ENCODE measurements at places on chromosomes 6 and 20.
A peak's percentile ranks its signal among the peaks of the same experiment; 100 is the strongest.

DNA sequence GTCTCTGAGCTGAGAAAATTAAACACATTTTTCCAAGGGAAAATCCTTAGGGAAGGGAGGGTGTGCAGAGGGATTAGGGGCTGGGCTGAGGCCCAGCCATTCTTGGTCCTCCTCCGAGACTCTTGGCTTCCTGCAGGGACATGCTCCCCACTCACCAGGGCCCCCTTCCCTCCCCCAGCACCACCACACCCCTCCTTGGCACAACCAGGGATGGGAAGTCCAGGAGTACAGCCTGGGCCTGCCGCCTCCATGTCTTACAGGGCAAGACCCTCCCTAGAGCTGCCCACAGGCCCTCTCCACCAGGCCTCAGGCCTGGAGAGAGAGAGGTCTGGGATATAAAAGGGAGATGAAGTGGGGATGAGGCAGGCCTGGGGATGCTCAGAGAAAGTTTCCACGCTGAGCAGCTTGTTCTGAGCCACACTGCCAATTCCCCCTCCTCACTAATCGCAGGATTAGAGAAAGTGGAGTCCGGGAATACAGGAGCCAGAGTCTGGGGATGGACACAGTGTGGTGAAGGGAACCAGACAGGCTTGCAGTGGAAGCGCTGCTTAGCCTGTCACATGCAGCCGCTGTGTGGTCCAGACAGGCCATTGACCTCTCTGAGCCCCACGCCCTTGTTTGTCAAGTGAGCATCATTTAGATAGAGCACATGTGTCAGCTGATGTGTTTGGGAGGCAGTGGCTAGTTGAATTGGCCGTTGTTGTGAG is 105.5 kb downstream of the MRPL14 start:
- DNase-seq, result peak; percentile 67

DNA sequence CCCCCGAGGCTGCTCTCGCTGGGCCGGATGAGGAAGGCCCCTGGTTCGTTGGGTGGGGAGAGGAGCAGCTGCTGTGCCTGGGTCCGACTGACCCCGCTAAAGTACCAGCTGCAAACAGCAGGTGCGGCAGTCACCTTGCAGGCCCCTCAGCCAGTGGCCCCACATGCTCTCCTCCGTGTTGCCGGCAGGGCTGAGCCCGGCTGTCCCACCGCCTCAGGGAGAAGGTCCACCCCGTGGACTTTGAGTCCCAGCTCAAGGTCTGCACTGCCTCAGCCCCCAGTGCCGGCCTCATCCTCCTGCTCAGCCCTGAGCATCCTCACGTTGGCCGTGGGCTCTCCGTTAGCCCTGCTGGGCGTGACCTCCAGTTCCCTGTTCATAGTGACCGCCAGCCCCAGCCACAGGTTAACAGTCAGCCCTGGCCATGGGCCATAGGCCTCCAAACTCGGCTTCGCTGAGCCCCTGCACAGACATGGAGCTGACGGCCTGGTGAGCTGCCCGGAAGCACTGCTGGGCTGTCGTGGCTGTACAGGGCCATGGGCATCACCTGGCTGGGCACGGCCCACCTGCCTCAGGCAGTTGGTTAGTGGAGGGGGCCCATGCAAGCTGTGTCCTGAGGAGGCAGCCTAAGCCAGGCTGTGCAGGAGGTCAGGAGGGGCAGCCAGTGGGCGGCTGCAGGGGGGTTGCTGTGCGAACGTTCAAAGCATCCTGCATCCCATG is 3.1 kb downstream of the SRMS start:
- no peak for DNase-seq

DNA sequence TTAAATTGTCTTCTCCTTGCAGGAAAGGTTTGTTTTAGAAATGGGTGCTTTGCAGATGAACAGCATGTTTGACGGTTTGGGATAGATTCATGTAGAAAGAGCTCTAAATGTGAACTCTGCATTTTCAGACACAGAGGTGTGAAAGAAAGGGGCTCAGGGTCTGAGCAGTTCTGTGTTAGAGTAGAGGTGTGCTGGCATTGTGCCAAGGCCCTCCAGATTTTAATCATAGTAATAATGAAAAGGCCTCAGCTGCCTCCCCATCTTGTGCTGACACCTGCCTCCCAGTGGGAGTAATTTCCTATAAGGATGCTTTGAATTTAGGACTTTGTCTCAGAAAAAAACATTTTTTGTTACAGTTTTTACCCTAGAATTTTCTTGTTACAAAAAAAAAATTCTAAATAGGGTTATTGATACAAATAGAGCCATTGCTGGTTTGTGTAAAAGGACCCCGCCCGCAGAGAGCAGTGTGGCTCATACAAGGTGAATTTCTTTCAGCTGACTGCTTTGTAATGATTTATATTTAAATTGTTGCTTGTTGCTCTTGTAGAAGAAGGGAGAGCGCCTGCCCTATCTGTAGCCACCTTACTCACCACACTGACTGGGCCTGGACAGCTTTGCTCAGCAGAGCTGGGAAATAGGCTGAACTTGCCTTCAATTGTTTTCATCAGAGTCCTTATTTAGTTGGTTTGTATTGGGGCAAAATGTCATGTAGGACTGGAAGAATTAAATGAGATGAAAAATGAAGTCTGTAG is 294.5 kb downstream of the ZFAND3 start:
- no peak for DNase-seq

DNA sequence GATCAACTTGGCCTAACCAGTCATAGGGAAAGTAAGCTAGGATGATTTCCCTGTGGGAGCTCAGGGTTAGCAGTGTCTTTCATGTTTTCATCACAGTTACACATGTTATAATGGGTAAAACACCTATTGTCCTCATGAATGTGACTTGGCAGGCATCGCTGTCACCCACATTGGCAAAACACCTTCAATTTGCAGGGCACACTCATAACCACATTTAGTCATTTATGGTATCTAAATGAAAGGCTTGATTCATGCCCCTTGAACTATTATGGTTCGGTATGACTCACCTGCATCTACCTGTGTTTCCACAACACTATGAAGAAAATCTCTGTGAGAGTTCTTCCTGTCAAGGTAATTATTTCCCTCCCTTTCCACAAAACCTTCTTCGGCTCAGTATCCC is 49.2 kb downstream of the FRK start:
- no peak for DNase-seq

DNA sequence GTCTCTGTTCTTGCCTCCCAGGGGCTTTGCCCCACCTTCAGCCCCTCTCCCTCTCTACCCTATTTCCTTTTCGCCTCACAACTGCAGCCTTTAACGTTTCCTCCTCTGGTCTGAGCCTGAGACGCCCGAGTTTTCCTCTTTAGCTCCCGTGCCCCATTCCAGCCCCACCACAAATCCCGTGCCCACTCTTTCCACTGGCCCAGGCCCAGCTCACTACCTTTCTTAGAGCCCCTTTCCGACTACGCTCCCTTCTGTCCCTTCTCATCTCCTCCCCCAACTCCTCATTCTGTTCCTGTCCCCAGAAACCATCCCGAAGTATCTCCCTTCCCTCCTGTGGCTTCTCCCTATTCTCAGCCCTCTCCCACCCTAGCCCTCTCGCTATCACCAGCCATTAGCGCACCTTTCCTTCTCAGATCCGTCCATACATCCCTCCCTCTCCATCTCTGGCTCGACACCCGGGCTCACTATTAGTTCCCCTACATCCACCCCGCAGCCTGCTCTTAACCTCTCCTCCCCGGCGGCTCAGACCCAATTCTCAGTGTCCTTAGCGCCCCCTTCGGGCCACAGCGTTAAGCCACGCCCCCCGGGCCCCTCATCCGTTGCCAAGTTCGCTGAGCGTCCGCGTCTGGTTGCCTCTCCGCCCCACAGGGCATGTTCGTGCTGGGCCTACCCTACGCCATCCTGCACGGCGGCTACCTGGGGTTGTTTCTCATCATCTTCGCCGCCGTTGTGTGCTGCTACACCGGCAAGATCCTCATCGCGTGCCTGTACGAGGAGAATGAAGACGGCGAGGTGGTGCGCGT is 2.7 kb downstream of the SLC32A1 start:
- DNase-seq, result no peak
